ENCODE measurements at places on chromosomes 2 and 18.

GRCh38 chr2:67216881-67217280, 180.3 kb upstream of the ETAA1 start:
- DNase-seq = no peak

DNA sequence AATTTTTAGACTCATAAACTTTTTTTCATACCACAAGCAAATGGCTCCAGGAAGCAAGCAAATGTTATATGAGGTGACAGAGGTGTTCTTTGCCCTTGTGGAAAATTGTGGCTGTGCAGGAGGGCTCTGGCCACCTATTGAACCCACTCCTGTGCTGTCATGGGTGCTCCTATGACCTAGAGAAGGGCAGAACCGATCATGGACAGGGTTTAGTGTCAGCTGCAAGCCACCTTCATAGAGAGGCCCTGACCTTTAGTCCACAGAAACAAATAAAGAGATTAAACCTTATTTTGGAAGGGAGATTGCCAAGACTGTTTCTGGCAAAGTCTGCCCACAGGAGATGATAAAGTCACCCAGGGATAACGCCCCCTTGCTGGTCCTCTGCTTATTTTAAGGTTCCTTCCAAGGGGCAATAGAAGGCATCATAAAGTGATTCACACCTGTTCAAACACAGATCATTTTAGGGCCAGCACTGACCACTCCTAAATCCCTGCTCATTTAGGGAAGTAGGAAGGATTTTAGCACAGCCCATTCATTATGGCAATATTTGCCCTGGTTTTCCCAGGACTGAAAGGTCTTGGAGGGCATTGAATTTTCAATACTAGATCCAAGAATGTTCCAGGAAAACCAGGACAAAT, 26.1 kb upstream of the STAT4 start:
- no peak for DNase-seq

DNA sequence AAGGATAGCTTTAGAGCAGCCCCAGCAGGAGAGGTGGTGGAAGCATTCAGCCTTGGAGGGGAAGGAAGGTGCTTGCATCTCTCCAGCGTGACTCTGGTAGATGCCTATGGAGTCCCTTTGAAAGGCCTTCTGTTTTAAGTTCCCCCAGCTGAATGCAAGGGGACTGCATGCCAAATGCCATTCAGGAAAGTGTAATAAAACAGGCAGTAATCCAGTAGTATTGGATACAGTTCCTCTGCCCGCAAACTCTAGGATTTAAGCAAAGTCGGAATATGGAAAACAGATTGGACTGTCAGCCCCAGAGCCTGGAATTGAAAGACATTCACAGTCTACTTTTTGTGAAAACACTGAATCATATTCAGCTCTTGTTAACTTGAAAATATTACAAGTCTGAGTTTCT, 125.2 kb upstream of the GAREM1 start:
- no peak for DNase-seq

DNA sequence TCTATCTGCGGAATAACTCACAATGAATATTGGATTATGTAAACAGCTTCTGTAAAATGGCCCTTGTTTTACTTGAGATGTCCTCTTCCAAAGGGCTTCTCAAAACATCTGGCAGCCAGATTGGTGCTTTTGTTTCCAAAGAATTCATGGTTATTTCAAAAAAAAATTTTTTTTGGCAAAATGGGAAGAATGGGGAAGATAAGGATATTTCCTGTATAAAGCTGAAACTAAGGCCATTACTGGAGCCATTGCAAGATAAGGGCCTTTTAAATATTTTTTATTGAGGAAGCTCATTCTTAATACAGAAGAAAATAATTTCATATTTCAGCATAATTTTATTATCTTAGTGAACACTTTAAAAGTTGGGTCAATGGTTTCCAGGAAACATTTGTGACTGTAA, 259.1 kb downstream of the GALNT13 start:
- DNase-seq = no peak

DNA sequence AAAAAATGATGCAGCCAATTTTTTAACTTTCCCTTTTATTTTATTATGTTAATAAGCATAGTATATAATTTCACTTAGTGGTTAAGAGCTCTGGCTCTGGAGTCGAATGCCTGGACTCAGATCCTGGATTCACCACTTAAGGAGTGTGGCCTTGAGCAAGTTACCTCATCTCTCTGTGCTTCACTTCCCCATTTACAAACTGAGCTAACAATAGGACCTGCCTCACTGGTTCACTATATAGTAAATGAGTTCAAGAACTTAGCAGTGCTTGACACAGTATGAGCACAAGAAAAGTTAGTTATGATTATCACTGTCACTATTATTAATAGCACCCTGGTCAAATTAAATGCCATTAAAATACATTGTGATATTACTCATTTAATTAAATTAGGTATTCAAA, 30.6 kb downstream of the SCN3A start:
- DNase-seq = no peak

DNA sequence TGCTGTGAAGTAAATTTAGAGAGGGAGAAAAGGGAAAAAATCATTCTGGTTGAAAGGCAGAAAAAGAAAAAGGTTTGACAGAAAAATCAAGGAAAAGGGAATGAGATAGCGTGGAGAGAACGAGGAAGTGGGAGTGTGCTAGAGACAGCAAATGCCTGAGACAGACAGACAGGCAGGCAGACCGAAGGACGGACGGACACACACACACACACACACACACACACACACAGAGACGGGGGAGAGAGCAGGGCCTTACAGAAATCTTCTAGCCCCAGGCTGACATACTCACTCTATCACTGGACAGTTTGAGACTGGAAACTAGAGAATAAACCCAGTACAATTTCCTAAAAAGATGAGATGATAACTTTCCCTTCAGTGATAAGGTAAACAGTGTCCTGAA, 238.4 kb downstream of the ZNF521 start:
- DNase-seq = no peak

DNA sequence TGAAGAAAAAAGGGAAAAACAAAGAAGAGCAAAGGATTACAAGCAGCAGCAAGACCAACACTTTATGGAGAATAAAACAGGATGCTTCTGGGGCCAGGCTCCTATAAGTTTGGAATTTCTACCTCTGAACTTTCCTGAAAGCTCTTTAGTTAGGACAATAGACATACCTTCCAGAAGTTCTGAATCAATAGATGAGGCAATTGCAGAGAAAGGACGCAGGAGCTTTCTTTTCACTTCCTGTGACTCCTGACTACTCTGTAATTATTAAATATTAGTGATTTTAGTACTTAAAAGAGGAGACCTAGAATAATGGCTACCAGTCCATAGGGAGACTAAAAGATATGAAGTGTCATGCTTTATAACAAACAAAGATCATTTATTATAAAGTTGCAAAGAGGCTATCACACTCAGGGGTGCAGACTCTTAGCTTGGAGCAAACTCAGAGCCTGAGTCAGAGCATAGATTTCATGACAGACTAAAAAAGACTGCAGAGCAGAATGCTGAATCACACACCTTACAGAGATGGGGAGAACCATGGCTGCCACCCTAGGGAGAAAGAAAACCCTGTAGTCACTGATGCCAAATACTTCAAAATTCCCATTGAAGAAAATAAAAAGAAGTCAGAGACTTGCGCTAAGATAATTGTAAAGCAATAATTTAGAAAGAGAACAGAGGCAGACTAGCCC, 52.5 kb upstream of the FAM136A start:
- DNase-seq = no peak

GRCh38 chr2:138476940-138477339, 24.6 kb upstream of the SPOPL start:
- no peak for DNase-seq

Measured in CD4-positive, alpha-beta T cell treated with Interleukin-10 for 1 hour (primary cell).